ENCODE measurements at places on chromosomes 2 and 18.

GRCh38 chr2:8239531-8240088 lies 442.2 kb upstream of the ID2 start:
- DNase-seq: no peak

DNA sequence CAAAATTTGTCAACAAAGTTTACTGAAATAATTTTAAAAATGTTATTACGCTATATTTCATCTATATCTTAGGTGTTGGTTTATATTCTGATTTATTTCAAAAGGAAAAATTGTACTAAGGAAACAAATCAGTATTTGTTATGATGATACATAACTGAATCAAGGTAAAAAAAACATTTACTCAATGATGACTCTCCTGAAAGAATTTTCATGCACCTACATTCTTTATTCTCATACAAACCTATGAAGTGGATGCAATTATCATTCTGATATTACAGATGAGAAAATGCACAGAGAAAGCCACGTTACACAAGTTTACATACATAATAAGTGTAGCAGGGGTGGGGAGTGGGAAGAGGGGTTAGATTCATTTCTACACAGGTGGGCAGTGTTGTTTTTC lies 422.4 kb downstream of the DSEL start:
- no peak for DNase-seq

DNA sequence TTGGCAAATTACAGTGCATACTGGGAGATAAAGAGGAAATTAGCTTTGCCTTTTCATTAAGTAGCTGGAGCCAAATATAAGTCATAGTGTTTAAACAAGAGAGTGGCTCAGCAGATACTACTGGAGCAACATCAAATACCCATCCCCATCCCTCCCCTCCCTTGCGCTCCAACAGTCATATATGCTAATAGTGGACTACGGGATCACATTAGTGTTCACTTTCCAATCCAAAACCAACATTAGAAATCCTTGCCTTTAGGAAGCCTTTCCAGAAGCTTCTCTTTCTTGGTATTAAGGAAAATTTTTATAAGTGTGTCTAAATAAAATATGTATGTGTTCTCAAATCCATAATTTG lies 1669.3 kb downstream of the SUCLG1 start:
- no peak for DNase-seq

- DNase-seq: no peak
Measured at GRCh38 chr2:32067549-32067948, 4.2 kb downstream of the SPAST start.

GRCh38 chr2:197311421-197312033 lies 947 bp upstream of the ANKRD44 start:
- DNase-seq: no peak

- no peak for DNase-seq
Measured at GRCh38 chr2:226184940-226185615, 614.5 kb downstream of the IRS1 start.

DNA sequence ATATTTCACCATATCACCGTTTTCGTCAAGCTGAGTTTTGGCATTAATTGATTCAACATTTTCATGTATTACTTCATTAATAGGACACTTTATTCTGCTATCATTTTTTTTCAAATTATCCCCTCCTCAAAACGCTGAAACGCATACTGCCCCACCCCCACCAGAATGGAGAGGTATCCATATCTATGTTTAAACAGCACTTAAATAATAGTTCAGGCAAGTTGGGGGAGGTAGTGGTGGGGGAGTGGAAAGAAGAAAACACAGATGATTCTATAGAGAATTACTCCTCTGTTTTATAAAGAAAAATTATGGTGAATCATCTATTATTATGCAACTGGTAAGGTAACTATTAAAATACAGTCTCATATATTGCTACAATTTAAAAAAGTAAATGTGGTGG lies 314.4 kb upstream of the ZEB2 start:
- DNase-seq: no peak

DNA sequence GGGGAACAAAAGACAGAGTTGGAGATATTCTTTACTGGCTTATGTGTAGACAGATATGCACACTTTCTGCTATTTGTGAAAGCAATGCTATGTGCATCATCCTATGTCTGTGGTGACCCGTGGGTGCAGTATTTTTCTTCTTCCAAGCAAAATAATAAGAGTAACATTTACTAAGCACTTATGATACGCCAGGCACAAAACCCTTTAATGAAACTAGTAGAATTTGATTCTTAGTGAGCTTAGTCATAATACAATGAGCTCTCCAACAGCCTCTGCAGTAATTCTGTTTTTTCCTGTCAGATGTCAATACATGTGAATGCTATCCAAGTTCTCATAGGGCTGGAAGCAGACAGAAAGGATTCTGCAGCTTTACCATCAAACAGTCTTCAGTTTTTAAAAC lies 130.6 kb downstream of the RAD51AP2 start:
- no peak for DNase-seq

DNA sequence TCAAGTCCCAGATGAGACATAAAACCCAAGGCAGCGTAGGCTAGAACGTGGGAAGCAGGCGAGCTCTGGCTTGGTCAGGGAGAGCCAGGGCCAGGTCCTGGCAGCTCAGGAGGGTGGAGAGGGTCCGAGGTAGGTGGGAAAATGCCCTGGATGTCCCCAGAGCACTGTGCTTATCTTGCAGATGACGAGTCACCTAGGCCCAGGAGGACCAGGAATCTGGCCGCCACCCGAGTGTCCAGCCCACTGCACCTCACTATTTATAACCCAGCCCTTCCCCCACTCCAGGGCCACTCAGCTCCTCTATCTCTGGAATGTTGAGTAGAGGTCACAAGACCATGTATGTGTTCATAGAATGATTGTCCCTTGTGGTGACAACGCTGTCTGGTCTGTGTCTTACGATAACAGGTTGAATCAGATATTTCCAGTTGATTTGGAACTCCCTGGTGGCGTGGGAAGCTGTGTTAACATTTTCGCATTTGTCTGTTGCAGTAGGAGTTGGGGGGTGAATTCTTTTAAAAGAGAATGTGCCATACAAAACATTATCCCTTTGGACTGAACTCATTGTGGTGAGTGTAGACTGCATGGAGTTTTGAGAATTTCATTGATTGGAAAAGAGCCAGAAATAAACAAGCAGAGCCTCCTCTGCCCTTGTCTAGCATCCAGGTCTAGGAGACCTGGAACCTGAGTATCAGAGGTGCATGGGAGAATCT lies 47.5 kb downstream of the EMILIN2 start:
- no peak for DNase-seq

All from NCI-H2029 (cell line).